NCI-H1436 treated with DMSO at 0.1 percent for 48 hours (cell line): ENCODE measurements at places on chromosomes 13 and 19.

DNA sequence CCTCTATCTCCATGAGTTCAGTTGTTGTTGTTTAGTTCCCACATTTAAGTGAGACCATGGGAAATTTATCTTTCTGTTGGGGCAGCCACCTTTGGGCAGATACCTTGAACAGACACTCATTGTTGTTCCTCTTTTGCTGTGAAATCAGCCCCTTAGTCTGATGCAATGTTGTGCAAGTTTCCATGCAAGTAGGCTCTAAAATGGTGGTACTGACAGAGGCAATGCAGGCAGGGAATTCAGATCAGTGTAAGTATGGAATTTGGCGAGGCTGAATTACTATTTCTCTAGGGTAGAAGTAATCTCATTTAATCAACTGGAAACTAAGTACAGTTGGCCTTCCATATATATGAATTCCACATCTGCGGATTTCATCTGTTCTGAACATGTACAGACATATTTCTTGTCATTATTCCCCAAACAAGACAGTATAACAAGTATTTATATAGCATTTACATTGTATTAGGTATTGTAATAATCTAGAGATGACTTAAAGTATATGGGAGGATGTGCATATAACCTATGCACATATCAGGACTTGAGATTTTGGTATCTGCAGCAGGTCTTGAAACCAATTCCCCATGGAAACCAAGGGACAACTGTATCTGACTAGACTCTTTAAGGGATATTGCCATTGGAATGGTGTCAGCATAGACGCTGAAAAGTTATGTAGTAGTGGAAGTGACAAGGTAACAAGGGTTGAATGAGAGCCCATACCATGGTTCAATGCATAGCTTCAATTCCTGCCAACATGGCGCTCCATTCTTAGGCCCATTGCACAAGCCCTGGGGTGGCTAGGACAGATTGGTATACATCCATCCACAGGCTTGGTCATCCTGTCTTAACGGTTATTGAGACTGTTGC, 281.5 kb upstream of the HTR2A start:
- no peak for DNase-seq

DNA sequence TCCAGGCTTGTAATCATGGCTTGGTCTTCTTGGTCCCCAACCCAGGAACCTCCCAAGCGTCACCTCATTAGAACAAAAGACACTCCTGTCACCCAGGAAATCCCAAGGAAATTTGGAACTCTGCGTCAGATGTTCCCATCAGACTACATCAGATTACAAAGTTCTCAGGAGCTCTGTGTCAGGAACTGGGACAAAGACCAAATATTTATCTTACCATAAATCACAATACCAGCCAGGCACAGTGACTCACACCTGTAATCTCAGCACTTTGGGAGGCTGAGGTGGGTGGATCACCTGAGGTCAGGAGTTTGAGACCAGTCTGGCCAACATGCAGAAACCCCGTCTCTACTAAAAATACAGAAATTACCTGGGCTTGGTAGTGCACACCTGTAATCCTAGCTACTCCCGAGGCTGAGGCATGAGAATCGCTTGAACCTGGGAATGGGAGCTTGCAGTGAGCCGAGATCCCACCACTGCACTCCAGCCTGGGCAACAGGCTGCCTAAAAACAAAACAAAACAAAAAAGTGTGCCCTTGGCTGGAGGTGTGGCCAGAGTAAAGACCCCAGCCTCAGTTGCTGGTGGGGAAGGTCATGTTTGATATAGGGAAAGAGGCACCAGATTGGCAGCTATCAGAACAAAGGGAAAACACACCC, 16.7 kb upstream of the CCDC124 start:
- no peak for DNase-seq

DNA sequence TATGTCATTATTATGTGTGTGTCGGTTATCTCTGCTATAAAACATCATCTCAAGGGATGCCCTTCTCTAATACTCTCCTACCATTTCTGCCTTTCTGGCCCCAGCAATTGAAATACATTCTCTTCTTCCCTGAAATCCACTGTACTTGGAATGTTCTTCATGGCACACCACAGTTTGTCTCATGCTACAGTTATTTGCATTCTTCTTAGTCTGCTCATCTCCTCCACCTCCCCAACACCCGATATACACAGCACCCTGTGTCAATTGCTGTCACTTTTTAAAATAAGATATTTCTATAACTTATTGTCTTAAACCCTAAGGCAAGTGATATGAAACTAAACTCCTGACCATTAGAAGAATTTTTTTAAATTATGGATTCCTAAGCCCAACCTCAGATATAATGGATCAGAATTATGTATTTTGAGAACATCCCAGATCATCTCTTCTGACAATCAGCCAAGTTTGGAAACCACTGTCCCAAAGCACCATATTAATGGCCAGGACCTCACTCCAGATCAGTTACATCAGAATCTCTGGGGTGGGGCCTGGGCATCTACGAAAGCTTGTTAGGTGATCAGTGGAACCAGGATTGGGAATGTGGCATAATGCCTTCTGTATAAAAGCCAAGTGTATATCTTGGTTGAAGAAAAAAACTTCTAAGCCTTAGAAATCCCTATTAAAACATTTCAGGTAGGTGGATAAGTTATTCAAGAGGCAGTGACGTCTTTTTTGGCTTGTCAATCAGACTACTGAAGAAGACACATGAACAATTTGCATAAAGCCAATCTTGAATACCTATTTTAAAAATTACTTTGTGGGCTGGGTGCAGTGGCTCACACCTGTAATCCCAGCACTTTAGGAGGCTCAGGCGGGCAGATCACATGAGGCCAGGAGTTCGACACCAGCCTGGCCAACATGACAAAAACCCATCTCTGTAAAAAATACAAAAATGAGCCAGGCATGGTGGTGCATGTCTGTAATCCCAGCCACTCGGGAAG, 30.0 kb upstream of the KBTBD7 start:
- DNase-seq, result no peak

DNA sequence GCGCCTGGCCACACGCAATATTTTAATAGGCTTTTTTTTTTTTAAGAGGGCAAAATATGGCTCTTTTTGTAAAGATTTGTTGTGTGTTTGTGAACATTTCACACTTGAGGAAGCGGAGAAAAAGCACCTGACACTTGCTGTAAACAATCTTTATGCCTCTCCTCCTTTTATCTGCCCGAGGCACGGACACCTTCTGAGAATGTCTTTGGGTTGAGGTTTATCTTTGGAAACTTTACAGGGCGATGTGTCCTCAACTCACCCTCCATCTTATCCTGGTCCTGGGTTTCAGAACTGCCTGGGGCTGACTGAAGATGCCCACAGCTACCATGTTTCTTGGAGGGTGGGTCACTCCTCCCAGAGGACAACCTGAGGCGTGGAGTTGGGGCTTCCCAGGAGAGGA, 44.0 kb downstream of the ZNF627 start:
- DNase-seq, result no peak

DNA sequence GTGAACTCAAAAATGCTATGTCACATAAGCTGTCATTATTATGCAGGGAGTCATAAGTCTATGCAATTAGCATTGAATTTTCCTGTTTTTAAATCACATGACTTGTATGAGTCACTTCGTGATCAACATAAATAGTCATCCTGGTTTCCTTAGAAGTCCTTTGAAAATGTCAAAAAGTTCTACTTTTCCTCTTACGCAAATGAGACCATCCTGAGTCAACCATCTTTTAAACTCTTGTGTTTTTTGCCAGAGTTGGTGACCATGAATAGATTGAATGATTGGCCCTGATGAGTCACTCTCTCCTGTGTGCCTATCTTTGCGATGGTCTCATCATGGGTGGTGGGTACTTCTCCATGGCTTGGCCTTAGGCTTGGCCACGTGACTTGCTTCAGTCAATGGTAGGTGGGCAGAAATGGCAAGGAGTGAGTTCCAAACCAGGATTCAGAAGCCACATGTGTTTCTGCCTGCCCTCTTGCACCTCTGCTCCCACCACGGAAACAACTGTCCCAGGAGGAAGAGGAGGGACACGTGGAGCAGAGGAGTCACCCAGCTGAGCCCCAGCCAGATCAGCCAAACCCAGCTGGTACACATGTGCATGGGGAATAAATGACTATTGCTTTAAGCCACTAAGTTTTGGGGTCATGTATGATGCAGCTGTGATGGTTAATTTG, 123.5 kb upstream of the CACNA1A start:
- DNase-seq, result no peak

- no peak for DNase-seq
These were observed 197.1 kb downstream of the ITGBL1 start for GRCh38 chr13:101649488-101650126.

DNA sequence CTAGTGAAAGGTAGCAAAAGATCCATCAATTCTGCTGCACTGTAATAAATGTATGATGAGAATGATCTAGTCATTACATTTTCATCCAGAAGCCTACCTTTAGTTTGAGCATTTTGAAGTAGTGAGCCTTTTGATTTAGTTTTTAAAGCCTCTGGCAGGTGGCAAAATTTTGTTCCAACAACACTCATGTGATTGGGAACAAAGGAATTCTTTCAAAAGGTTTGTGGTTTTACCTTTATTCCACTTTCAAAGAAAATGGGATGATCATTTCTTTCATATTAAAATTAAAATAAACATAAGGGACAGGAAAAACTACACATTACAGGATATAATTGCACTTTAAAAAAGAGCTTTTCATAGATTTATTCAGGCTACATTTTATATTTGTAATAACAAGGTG, 260.2 kb downstream of the DACH1 start:
- no peak for DNase-seq

DNA sequence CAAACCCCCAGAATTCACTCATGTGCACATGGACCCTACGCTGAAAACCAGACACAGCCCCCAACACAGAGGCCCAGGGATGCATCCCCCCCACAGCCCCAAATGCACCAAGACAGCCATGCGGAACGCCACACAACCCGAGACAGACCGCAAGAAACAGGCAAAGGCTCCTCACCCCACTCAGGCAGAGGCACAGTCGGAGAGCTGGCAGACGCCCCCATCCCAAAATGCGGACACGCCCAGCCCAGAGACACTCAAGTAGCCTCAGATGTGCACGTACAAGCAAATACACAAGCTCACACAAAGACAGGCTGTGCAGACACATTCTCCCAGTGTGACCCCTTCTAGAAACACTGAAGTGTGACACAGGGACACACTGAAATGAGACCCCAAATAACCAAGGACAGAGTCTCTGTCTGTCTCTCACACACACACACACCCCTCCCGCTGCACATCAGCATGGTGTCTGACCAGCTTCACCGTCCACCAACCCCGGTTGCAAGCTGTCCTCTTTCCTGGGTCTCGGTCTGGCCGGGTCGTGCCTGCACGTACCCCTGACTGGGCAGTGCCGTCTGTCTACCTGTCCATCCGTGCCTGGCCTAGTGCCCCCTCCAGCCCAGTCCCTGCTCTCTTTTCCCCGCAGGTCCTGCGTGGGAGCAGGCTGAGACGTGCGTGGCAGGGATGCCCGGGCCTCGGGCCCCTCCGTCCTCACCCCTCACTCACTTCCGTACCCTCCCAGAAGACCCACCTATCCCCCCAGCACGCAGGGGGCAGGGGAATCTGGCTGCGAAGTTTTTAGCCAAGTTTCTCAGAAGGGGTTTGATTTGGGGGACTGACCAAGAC, 16.1 kb downstream of the ERFL start:
- no peak for DNase-seq

DNA sequence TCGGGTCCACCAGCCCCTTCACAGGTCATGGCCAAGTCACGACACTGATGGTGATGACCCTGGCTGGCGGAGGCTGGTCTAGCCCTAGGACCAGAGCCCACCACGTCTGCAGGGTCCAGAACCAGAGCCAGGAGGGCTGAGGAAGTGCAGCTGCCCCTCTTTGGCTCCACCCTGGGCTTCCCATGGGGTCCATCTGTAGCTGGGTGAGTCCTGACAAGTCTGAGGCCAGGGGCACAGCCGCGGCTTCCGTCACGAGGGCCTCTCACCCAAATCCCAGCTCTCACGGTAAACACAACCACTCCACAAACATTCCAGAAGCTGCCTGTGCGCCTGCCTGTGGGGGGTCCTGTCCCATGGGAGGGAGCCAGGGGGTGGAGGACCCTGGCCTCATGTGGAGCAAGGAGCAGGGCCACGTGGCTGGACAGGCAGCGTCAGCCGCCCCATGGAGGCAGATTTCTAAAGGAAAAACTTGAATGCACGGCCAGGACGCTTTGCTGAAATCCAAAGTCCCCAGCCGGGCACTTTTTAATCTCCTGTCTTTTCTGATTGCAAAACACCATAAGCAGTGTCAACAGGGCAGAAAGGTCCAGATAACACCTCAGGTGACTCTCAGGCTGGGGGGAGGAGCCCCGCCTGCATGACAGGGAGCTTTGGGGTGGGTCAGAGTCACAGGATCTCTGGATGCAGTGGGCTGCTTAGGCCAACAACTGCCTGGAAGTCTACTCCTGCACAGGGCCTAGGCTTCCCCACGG, 29.9 kb downstream of the CEBPG start:
- DNase-seq, result no peak

GRCh38 chr19:13483215-13483614, 23.1 kb downstream of the CACNA1A start:
- DNase-seq, result no peak

- no peak for DNase-seq
These were observed 42.1 kb downstream of the STK24 start for GRCh38 chr13:98534821-98535220.

DNA sequence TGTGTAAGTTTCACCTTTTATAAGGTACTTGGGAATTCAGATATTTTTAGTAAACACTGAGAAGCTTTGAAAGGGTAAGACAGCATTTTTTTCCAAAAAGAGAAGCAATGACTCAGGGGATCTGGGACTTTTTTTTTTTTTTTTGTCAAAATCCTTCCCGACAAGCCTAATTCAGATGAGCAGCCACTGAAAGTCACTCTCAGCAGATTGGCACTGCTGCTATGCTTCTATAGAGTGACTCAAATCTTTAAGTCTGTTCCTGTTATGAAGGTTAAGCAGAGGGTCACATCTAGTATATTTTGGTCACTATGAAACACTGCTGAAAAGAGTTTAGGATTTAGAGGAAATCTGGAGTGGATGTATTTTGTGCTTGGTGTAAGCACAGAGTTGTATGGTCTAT, 571.1 kb downstream of the MYO16 start:
- no peak for DNase-seq

DNA sequence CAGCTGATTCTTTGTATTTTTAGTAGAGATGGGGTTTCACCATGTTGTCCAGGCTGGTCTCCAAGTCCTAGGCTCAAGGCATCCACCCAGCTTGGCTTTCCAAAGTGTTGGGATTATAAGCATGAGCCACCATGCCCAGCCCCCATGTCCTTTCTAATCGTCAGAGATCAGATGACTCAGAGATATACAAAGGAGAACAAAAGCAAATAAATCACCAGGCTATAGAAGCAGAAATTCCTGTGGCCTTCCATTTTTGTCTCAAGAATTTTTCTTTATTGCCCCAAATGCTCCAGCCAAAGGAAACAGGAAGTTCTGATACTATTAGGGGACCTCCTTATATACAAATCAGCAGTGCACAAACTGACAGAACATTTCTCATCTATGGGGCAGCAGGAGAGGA, 207.8 kb downstream of the RFC3 start:
- DNase-seq, result no peak

GRCh38 chr13:97385854-97386253, 48.1 kb upstream of the RAP2A start:
- DNase-seq, result no peak

DNA sequence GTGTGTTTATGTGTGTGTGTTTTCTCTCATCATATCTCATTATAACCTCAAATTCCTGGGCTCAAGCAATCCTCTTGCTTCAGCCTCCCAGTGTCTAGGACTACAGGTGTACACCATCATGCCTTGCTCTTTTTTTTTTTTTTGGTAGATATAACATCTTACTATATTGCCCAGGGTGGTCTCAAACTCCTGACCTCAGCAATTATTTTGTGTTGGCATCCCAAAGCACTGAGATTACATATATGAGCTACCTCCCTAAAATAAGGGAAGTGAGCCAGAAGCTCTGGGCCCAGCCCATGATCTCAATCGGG, 448 bp upstream of the ZNF543 start:
- no peak for DNase-seq
